HS-5 (cell line): ENCODE measurements at places on chromosomes 1 and 21.

DNA sequence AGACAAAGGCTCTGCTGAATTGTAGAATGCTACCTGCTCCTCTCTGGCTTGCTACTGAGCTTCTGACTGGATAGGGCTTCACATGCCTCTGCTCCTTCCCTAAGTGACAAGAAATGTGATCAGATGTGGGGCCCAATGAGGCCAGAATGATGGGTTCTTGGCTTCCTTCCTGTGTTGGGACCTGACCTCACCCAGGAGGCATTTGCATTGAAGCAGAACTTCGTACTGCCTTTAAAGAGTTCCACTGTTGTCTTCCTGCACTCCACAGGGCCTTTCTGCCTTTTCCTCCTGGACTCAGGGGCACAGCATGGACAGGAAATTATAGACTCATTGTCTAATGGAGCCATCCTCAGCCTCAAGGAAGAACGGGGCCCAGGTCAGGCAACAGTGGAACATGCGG is 14.3 kb downstream of the ZNF670 start:
- no peak for DNase-seq

- DNase-seq: no peak
These were observed 2.8 kb downstream of the ANKRD34A start for GRCh38 chr1:145961425-145962156.

DNA sequence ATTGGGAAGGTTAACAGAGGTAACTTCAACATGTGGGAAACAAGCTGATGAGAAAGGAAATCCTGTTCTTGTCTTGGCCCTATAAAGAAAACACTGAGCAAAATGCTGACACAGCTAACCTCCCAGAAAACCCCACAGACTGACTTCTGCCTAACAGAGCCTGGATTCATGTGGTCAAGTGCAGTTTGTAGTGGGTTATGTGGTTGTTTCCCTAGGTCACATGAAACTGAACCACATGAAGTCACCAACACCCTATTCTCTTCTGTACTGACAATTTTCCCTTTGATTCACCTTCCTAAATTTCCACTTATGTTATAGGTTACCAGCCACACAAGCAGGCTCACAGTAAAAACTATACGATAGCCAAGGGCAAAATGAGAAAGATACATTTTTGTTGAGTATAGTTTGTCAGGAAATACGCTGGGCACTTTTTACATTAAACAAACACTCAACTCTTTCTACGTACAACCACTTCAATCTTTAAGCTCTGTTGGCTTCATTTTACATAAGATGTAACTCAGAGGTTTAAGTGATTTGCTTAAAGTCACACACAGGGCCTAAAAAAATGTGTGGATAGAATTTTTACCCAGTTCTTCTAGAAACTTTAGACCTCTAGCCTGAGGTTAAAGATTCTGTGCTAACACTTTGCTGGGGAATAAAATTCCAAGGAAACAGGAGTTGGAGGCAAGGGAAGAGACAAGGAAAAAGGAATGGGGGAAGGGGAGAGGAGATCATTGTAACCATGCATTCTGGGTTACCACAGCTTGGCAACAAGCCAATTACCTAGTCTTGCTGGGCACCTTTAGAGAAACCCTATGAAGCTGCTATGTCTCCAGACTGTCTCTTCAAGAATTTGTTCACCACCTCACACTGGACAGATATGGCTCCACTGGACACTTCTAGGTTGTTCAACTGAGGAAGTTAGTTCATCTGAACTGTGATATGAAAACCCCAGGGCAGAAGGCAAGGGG is 601.6 kb upstream of the USP24 start:
- no peak for DNase-seq

GRCh38 chr1:246199086-246199645 is 307.9 kb downstream of the SMYD3 start:
- no peak for DNase-seq

DNA sequence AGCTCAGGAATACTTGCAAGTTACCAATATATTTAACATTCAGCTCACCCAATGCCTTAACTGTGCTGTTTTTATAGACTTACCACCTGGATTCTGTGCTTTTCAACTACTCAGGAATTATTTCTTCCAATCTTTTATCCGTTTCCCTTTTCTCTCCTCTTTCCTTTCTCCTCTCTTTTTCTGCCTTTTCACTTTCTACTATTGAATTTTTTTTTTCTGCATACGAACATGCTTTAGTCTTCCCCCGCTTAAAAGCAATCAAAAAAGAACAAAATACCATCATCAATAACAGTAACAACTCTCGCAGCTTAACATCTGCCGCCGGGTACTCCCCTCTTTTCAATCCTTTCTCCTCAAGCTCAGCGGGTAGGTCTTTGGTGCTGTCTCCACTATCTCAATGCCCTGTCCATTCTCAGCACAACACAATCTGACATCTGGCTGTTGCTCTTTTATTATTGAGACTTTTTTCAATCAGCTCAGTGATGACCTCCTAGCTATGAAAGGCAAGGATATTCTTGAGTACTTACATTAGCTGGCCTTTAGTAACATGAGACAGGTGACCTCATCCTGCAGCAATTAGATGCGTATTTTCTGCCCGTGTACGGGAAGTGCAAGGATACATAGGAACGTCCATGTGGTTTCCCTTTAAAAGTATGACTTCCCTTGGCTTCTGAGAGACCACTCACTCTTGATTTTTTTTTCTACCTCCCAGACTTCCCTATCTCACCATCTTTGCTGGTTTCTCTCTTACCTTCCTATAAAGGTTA is 40.2 kb upstream of the SIPA1L2 start:
- no peak for DNase-seq

DNA sequence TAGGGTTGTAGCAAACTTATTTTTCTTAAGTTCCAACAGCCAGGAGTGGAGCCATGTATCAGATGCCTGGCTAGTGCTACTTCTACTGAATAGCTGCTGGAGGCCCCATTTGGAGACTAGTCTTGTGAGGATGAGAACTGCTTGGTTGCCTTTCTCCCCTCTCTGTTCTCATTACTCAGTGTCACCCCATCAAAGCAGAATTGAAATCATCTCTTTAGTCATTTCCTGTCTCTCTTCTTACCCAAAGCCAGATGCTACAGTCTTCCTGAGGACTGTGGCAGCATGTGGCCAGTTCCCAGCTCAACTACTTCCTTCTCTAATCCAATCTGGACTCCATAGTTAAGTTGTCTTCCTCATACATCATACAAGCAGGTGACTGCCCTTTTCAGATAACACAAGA is 197.5 kb downstream of the BRINP2 start:
- DNase-seq: no peak

DNA sequence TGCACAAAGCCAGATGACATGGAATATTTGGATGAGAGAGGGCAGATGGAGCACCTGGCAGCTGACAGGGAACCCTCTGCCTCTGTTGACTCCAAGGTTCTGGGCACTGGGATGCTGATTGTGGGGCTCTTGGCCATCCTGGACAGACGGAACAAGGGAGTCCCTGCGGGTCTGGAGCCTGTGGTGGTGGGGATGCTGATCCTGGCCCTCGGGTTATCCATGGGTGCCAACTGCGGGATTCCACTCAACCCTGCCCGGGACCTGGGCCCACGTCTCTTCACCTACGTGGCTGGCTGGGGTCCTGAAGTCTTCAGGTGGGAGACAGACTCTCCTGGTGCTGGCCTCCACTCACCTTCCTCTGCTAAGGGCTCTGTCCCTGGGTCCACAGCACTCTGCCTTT is 1.8 kb upstream of the ATP8B2 start:
- DNase-seq: no peak

- no peak for DNase-seq
These were observed 22.5 kb downstream of the INTS3 start for GRCh38 chr1:153750026-153750995.

- DNase-seq: no peak
These were observed 14.3 kb downstream of the KANK4 start for GRCh38 chr1:62304975-62305374.

GRCh38 chr1:29259802-29260441 is 23.6 kb downstream of the PTPRU start:
- DNase-seq: no peak

- peak; percentile 63 for DNase-seq
These were observed 87.1 kb upstream of the LYST start for GRCh38 chr1:235953801-235954200.

GRCh38 chr21:33492571-33492970 is 1.1 kb upstream of the DNAJC28 start:
- DNase-seq: no peak

DNA sequence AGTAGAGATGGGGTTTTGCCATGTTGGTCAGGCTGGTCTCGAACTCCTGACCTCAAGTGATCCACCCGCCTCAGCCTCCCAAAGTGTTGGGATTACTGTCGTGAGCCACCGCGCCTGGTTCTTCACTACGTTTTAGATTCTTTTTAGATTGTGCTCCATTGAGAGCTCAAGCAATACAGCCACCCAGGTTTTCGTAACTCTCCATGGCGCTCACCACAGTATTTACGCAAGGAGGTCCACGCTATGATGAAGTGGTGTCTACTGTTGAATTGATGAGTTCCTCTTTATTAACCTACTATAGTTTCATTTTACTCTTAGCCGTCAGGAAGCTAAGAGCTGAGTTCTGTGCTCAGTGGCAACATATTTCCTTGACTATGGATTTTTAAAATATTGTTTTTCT is 1.8 kb upstream of the KIF1B start:
- DNase-seq: no peak

DNA sequence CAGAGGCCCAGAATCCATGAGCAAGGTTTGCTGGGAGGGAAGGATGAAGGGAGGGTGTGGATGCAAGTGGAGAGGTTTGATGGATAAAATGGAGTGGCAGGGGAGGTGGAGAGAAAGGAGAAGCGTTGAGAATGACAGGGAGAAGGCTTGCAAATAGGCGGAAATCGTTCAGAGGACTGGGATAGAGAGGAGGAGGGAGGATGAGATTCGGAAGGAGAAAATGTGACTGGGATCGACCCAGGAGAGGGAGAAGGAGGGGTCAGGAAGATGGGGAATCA is 376 bp downstream of the AVPR1B start:
- DNase-seq: no peak

DNA sequence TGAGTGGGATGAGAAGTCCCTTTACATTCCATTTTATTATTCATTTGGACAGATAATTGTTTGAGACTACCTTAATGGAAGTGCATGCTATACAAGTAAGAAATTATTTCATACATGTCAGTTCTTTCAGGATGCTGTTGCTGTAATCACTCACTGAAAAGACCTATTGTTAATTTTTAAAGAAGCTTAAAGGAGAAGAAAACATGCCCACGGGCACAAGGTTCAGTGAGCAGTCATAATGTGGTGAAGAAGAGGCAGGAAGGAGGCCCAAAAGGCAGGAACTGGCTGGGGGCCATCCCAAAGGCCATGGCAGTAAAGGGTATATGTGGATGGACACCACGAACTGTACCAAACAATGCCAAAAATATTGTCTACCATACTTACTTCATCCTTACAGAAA is 206.0 kb downstream of the LYPLAL1 start:
- DNase-seq: no peak

DNA sequence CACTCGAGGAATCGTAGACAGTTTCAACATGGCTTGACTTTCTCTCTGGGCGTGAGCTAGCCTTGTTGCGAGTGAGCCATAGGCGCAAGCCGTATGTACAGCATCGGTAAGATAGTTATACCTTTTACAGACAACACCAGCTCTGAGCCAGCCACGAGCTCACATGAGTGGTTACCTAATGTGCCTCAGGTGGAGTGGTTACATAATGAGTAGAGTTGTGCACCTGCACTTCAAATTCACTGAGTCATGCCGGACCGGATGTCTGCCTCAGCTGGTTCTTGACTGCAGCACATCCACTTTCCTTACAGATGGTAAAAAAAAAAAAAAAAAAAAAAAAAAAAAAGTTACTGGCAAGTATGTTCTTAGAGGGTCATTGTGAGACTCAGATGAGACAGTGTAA is 360.4 kb upstream of the NR5A2 start:
- DNase-seq: no peak

DNA sequence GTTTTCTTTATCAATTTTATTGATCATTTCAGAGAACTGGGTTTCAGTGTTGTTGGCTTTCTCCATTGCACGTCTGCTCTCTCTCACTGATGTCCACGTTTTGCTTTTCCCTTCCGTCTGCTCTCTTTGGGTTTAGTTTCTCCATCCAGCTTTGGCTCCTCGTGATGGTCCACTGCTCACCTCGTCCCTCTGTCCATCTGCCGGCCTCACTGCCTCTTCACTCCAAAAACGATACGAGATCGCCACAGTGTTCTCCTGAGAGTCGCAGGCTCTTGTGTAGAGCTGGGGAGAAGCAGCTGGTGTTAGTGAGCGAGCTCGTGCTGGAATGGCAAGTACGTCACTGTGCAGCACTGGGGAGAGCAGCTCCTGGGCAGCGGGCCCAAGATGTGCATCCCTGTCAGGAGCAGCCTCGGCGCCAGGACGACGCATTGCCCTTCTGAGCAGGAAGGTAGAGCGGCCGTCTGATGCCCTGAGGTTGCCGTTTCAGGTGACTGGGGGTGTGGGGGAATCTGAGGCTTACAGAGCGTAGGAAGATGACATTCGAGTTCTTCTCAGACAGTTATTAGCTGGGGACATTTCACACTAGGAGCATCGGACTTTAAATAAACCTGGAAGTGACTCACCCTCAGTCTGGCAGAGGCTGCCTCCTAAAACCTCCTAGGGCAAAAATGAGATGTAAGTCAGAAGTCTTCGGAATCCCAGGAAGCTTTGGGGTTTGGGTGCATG is 31.4 kb upstream of the PCBP3 start:
- no peak for DNase-seq

GRCh38 chr1:99820546-99820945 is 29.6 kb upstream of the AGL start:
- DNase-seq: no peak

- no peak for DNase-seq
These were observed 96.4 kb upstream of the C1orf105 start for GRCh38 chr1:172324086-172324485.

DNA sequence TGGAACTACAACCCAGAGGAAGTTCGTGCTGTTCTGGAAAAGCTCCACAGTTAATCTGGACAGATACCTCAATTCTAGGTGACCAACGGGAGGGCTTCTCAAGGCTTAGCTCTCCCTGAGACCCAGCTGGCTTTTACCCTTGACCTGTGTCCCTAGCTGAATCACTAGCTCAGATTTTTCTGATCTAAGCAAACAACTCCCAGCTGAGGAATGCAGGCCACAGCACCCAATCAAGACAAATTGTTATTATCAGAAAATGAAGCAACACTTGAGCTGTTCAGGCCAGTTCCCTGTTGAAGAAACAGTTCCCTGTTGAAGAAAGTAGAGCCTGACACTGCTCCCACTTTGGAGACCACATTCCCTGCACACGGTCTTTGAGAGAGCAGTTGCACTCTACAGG is 16.0 kb downstream of the DIO1 start:
- DNase-seq: no peak

GRCh38 chr1:206772243-206772937 is at the start of gene IL10:
Gene IL10, minus strand, starts transcription at chr1:206772494. Its CDS starts 59 bp downstream, at chr1:206772435.
- no peak for DNase-seq
